Stimulated activated CD8-positive, alpha-beta memory T cell treated with anti-CD3 and anti-CD28 coated beads, Interleukin-4, amount 100 ng/mL, for 24 hours (primary cell): ENCODE measurements at places on chromosomes 4 and X.

DNA sequence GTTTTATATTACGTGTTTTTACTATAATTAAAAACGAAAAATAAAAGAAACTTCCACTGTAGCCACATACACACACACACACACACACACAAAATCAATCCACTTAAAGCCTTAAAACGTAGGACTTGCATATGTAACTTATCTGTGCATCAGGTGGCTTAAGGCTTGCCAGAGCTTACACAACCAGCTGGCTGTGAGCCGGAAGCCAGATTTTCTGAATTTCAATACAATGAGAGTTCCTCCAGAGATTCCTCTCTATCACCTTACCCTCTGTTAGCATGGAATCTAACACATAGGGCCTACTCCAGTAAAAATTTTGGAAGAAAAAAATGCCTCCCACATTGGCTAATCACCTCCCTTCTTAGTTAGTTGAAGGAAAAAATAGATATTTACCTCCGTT, 27.9 kb upstream of the SLITRK4 start:
- no peak for DNase-seq

- no peak for DNase-seq
These were observed 66.2 kb upstream of the ATXN3L start for GRCh38 chrX:13386092-13386491.

- no peak for DNase-seq
These were observed 35.9 kb upstream of the TAPT1 start for GRCh38 chr4:16262188-16262587.

- no peak for DNase-seq
These were observed 23.1 kb downstream of the DACH2 start for GRCh38 chrX:86171366-86171765.

- DNase-seq: no peak
These were observed 117.0 kb downstream of the PCDH7 start for GRCh38 chr4:30837131-30837539.

DNA sequence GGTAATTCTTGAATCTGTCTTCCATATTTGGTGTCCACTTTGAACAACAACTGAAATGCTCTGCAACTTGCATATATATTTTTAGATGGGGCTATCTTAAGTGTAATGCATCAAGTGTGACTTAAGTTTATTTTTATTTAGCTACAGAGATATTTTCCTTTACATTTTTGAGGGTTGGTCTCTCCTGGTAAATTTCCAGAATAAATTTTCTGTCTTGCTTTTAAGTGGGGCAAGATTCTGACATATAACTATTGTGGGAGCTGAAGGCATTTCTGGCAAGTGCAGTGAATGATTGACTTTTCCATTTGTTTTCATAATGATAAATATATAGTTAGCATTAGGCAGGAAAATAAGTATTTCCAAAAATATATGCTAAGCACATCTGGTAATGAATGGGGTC, 18.8 kb downstream of the UNC5C start:
- no peak for DNase-seq

DNA sequence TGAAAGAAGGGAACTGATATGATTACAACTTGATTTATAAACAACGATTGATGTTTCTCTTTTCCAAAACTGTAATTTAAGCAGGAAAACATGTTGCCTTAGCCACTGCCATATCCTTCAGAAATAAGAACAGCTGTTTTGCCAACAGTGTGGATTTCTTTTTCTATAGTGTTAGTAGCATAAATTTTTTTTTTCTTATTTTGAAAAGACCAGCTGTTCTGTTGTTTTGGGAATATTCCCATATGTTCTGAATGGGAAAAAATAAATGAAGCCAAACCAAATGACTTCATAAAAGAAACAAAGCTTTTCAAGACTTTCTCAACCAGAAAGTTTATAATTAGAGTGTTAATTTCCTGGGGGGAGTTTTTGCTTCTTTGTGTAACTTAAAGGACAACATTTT, 83.9 kb upstream of the ARHGAP24 start:
- DNase-seq: no peak

- no peak for DNase-seq
These were observed 23.3 kb upstream of the SCML2 start for GRCh38 chrX:18377796-18378195.

DNA sequence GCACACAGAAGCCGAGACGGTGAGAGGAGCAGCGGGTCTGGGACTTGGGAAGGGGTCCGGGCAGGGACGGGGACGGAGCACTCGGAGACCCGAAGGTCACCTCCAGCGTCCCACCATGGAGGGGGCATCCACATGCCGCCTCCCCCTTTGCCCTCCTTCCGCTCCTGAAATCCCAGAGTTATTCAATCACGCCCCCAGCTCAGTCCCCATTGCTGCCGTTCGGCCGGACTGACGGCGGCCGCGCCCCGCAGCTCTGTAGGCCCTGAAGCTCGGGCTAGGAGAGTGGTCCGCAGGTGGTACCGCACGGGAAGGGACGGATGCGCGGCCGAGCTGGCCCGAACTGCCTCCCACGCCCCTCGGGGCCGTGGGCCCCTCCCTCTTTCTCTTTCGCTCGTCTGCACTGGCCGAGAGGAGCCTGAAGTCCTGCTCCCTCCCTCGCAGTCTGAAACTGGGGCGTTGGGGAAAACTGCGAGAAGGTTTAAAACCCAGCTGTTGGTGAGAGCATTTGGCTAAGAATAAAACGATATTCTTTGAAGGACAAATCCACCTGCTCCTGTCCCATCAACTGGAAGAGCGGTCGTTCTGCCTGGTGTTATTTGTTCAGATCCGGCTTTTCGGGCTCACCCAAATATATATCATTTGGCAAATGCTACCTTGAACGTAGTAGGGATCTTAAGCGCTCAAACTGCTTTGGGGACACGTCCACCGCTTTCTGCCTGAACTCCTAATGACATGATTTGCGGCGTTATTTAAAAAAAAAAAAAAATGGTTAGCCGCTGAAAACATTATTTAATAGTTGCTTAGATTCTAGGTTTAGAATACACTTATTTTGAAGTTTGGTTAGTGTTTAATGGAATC, 719 bp downstream of the USO1 start:
- DNase-seq: peak; percentile 48

DNA sequence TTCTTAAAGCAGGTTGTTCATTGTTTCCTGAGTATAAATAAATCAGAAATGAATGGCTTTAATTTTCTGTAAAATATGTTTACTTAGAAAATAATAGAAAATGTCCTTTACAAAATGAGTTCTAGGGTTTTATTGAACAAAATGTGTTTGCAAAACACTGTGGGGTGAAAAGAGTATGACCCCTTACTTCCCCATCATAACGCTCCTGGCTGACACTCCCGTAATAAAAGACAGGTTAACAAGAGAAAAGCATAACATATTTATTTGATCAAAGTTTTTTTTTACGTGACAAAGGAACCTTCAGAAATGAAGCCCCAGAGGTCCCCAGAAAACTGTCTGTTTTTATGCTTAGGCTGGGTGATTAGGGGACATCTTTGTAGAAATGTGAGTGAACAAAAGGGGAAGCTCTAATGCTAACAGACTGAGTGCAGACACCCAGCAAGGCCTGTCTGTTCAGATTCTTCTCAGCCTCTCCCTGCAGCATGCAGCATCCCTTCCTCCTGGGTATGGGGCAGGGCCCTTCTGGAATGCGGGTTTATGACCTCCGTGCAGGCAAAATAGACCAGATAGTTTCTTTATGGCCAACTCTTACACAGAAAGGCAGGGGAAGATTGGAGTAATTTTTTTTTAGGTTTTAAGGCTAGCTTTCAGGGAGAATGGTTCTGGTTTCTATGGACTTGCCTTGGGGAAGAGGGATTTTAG, 26.1 kb downstream of the ZFP42 start:
- no peak for DNase-seq

- DNase-seq: no peak
These were observed 340.0 kb downstream of the DCAF12L2 start for GRCh38 chrX:125826080-125826479.

DNA sequence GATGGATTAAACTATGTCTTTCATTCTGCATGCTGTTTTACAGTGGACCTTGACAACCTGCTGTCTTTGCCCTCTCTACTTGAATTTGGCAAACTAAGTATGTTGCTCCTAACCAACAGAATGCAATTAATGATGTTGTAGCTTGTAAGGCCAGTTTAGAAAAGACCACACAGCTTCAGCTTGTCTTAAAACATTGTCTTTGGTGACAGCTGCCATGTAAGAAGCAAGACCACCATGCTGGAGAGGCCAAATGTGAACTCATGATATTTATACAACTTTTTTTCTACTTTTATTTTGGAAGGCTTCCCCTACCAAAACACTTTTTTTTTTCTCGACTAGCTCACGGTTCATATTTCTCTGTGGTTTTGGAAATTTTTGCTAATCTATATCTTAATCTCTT, 278.0 kb upstream of the GNPDA2 start:
- no peak for DNase-seq

DNA sequence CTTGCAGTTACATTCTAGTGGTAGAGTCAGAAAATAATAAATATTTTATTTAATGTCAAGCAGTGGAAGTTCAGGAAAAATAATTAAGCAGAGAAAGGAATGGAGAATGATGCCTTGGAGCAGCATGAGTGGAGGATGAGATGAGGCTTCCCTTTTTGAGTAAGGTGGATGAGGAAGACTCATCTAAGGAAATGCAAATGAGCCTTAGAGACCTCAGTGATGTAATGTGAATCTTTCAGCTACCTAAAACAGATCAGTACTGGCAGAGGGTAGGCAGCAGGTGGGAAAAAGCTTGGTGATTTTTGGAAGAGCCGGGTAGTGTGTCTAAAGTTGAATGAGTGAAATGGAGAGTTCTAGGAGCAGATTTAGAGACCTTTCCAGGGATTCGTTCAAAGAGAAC, 118.2 kb downstream of the GRID2 start:
- DNase-seq: no peak

- no peak for DNase-seq
These were observed 21.5 kb downstream of the COQ2 start for GRCh38 chr4:83263106-83263505.

DNA sequence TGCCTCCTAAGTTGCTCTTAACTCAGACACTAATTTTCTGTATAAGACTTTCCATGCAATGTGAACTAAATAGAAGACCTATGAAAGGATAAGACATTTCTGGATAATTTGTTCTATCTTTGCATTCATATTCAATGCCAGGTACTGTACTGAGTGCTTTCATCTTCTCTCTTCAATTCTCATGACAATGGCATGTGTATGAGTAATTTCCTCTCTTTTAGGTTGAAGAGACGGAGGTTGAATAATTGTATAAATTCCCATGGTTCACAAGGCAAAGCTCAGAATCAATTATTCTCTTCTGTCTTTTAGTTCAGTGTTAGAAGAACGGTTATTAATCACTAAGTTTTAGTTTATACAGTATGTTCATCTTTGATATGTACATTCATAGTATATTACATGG, 29.3 kb upstream of the CFAP299 start:
- DNase-seq: no peak

GRCh38 chrX:7638078-7638710, 204.8 kb upstream of the VCX start:
- no peak for DNase-seq

DNA sequence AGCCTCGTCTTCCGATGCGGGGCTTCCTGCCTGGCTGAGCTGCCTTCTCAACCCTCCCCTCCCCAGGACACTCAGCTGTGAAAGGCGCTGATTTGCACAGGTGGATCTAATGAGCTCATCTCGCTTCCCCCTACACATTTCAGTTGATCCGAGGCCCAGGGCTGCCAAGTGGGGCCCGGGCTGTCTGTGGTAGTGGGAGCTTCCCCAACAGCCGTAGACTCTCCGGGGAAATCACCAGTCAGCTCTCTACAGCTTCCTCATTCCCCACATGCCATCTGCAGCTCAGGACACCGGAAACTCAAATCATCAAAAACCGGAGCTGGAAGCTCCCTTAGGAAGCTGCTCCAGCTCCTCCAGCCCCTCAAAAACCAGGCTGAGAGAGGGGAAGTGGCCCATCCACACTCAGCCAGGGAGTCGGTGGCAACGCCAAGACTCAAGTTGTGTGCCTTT, 56.2 kb downstream of the SMIM20 start:
- DNase-seq: no peak

- DNase-seq: no peak
These were observed 169.5 kb upstream of the SMARCAD1 start for GRCh38 chr4:94038195-94038594.

DNA sequence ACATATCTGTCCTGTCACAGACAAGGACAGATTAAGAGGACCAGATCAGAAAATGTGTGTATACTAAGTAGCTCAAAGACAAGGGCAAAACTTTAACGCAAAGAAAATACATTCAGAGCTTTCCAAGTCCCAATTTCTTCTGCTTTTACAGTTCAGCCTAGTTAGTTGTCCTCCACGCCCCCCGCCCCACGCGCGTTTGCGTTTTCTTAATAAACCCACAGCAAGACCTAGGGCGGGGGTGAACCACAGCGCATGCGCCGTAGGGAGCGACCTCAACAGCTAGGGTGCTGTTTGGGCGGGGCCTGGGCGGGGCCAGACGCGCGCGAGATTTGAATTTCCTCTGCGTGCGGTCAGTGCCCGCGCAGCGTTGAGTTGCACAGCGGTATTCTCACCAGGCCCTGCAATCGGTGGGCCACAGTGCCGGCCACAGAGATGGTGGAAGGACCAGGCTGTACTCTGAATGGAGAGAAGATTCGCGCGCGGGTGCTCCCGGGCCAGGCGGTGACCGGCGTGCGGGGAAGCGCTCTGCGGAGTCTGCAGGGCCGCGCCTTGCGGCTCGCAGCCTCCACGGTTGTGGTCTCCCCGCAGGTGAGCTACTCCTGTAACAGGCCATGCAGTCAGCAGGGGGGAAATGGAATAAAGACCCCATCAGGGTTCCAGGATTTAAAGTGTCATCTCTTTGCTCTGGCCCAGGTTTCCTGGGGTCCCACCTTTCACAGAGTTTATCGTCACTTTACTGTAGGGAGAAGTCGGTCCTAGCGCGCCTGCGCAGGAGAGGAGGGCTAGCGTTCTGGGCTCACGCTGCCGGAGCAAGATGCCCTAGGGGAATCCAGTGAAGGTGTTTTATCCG, at the start of gene NEIL3:
Gene NEIL3, plus strand, starts transcription at position 353 of the 850 bp plus-strand sequence. Its CDS starts 80 bp downstream, at position 433.
- DNase-seq: peak; percentile 96

- no peak for DNase-seq
These were observed 850.2 kb upstream of the SLIT2 start for GRCh38 chr4:19401301-19402080.

DNA sequence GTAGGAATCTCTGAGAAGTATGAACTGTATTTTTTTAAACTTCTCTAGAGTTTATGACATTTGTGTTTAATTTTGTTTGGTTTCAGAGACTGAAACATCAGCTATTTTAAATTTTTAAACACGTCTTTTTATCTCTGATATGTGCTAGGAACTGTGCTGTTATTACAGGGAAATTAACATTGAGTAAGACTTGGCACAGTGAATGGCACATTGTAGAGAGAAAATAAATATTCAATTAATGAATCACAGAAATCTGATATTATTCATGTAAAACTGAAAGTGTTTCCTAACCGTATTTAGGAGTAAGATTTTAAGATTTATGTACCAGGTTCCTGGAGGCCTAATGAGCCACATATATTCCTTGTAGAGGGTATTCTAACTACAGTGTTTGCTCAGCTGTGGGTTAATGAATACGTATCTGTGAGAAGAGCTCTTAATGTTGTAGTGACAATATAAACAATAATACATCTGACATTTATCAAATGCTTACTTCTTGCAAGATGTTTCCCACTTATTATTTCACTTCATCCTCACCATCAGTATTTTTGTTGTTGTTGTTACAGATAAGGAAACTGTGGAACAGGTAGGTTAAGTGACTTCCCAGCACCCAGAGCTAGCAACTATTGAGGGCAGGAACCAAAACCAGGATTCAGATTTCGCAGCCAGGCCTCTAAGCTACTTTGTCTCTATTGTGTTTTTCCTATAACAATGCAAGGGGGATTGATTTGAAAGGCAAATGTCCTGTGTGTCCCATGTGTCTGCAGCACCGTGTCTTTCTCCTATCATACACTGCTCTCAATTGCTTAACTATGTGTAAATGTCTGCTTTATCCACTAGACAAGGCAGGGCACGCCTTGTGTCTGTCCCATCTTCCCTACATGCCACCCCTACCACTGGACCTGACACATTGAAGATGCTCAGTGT, 121.1 kb upstream of the FAM9C start:
- DNase-seq: no peak

- no peak for DNase-seq
These were observed at the start of gene TASL for GRCh38 chrX:30577362-30577991. Gene TASL (minus strand): TSS chrX:30577766. CDS start chrX:30560355, 17,411 bp downstream.
